ENCODE measurements at places on chromosomes 2 and 18.

DNA sequence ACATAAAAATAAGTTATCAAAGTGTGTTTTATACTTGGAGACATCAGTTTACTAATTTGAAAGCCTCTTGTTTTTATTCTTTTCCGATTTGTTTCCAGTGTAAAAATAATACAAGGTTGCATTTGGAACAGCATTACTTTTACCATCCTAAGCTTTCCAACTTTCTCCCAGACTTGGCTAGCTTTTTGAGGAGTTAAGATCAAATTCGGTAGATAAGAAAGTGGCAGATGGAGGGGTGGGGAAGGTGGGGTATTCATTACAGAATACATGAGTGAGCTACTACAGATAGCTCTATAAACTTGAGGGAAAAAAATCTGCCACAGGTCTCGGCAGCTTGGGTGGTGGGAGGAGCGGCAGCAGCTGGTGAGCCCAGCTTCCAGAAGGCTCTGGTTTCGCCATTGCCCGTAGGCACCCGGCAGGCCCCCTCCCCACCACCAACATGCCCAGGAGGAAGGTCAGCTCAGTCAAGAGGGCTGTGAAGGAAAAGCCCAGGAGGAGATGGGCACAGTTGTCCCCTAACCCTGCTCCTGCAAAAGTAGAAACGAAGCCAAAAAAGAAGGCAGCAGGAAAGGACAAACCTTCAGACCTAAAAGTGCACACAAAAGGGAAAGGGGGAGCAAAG, 18.6 kb upstream of the RMC1 start:
- DNase-seq, result no peak

DNA sequence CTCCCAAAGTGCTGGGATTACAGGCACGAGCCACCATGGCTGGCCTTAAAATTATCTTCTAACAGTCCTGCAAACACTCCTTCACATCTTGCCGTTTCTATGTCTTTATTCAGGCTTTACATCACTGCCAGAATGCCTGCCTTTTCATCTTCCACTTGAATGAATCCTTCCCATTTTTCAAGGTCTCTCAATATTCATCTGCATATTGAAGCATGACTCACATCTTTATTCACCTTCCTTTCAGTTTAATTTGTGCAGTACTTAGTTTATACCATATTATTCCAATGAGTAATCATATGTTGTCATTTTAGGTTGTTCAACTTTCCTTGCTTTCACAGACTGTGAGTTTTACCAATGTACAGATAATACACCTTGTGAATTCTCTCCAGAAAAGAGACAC, 510.1 kb upstream of the PIK3C3 start:
- no peak for DNase-seq

GRCh38 chr18:30404422-30404821, 638.1 kb downstream of the DSC3 start:
- DNase-seq, result no peak

- DNase-seq, result peak; percentile 25
Measured at GRCh38 chr18:48003426-48004349, 73.2 kb upstream of the SMAD2 start.

DNA sequence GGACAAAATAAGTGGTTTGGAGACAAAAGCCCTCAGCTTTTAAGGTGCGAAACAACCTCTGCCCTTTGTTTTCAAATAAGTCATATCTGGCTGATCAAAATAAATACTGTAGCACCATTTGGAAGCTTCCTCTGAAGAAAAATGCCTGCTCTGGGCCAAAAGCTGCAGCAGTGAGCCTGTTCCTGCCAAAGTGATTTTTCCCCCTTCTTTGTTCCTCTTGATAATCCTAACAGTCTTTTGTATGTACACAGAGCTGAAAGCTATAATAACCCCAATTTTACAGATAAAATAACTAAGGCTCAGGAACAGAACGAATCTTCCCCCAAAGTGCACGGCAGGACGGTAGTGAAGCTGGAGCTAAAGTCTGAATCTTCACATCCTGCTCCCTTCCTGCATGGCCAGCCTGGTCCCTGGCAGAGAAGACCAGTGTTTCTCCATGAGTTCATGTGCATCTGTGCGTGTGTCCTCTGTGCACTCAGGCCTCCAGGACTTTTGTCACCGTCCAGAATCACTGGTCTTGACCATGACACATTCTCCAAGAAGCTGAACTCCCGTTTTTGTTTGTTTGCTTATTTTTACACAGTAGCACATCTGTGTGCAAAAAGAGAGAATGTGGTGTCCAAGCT, 2114.1 kb upstream of the PIK3C3 start:
- DNase-seq, result no peak

GRCh38 chr2:84980263-84980983, 9.5 kb downstream of the KCMF1 start:
- DNase-seq, result no peak

GRCh38 chr18:73431620-73432019, 563.8 kb upstream of the NETO1 start:
- no peak for DNase-seq

DNA sequence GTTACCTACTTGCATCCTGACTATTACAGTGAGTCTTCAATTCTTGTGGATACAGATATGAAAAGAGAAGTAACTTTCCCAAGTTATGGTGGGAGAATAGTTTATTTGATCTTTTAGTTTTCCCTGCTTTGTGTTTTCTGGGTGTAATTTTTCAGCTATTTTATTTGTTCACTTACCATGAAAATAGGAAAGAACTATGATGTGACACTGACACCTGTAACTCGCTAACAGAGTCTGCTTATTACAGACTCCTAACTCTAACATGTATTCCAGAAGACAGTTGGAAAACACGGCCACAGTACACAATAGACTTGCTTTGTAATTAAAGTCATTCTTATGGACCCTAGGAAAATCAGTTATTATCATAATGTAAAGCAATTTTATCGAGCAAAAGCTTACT, 323.2 kb downstream of the LRRTM1 start:
- DNase-seq, result no peak

DNA sequence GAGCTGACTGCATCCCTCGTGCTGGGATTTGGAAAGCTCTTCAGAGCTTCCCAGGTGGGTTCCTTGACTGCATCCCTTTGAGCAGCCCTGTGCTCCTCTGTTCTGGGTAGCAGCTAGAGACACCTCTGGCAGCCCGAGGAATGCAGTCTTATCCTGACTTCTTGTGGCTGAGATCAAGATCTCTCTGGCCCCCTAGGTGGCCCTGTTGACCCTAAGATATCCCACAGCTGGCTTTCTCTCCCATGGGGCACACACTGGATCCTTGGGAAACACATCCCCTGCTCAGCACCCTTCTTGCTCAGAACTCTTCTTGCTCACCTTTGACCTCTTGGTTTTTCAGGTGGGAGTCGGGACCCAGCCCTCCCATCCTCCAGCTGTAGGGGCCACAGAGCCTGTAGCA, 237.2 kb downstream of the TSN start:
- no peak for DNase-seq

GRCh38 chr2:201358684-201359083, 1.5 kb upstream of the FLACC1 start:
- DNase-seq, result peak; percentile 78
